Kidney tubule cell (primary cell): ENCODE measurements at places on chromosomes 11 and 22.

- DNase-seq: peak; percentile 77
Observed at GRCh38 chr11:101867951-101868350, 46.9 kb upstream of the CEP126 start.

DNA sequence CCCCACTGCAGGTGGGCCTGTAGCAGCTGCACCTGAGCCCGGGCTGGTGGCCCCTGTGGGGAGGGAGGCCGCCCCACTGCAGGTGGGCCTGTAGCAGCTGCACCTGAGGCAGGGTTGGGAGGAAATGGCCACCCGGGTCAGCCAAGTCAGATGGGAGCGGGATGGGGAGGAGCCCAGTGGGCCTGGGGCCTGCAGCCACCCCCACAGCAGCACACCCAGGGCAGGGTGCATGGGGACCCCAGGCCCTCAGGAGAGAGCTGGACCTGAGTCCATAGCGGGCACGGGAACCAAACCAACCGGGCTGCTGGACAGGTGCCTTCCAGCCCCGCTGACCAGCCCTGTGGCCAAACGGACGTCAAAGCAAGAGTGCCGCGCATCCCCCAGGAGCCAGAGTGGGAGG lies 61.7 kb downstream of the BRD1 start:
- DNase-seq: no peak

- DNase-seq: no peak
Observed at GRCh38 chr22:39369186-39369585, 19.4 kb downstream of the SYNGR1 start.

GRCh38 chr11:66484806-66485380 lies 4.7 kb downstream of the DPP3 start:
- no peak for DNase-seq

GRCh38 chr22:36455571-36456463 lies 25.6 kb downstream of the TXN2 start:
- peak; percentile 22 for DNase-seq

- peak; percentile 52 for DNase-seq
Observed at GRCh38 chr11:68714060-68714856, 29.9 kb downstream of the GAL start.

DNA sequence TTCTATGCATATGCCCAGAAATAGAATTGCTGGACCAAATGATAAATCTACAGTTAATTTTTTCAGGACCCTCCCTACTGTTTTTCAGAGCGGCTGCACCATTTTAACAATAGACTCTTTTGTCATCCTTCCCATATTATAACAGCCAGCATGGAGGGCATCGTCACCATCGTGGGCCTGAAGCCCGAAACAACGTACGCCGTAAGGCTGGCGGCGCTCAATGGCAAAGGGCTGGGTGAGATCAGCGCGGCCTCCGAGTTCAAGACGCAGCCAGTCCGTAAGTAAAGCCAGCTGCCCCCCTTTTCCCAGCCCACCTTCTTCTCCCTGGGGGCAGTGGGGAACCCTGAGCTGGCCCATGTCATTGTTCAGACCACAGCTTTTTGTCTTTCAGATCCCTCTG lies 79.5 kb upstream of the TTC12 start:
- no peak for DNase-seq

- no peak for DNase-seq
Observed at GRCh38 chr11:2569731-2570210, 125.0 kb downstream of the KCNQ1 start.

DNA sequence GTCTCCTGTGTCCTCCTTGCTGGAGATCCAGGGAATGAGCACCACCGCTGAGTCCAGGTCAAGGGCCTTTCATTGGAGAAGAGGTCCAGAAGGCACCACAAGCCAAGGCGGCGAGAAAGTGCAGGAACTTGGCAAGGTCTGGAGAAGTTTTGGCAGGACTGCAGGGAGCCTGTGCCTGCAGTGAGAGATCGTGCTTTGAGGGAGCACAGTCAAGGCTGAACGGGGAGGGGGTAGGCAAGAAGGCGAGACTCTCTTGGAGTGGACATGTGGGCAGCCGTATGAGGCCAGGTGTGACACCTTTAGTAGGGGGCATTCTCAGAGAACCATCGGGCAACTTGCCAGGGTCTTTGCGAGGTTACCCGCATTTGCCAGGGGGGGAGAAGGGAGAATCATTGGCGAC lies 30.5 kb downstream of the LRRC10B start:
- no peak for DNase-seq

DNA sequence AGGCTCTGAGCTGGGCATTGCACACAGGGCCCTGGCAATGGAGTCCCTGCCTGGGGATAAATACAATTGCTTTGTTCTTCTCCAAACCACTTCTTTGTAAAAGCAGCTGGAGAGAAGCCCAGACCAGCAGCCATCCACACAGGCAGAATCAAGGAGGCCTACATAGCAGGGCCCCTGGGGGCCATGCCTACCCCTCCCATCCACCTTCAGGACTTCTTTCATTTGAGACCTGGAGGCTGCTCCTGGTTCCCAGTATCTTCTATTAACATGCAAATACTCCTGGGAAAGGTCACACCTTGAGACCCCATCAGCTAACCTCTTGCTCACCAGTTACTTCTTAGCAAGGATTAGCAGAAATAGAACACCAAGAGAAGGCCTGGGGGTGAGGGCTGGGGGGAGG lies 511.1 kb downstream of the SOX6 start:
- no peak for DNase-seq
